ENCODE measurements at places on chromosomes 2 and 18.

DNA sequence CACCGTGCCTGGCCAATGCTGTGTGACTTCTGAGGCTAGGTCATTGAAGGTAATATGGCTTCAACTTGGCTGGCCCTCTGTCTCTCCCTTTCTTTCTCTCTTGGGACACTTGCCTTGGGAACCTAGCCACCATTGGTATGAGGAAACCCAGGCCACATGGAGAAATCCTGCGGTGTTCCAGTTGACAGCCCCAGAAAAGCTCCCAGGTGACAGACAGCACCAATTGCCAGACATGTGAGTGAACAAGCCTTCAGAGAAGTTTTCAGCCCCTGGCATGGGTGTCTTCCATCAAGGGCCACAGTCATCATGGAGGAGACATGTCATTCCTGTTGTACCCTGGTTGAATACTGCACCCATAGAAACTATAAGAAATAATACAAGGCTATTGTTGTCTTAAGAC, 186.6 kb downstream of the RAB3GAP1 start:
- no peak for DNase-seq

GRCh38 chr18:44691148-44691925, 10.6 kb downstream of the SETBP1 start:
- no peak for DNase-seq

DNA sequence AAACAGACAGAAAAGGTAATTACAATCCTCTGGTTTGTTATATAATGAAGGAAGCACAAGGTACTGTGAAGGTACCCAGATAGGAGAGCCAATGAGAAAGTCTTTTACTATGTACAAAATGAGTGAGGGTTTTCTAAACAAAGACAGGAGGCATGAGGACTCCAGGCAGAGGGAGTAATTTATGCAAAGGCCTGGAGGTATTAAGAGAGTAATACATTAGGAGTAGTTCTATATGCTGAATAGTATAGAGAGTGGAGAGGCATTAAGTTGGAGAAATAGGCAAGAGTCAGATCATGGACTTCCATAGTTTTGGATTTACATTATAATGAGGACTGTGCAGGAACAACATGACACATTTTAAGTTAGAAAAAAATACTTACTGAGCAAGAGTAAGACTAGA, 216.0 kb downstream of the SCG2 start:
- DNase-seq = no peak

DNA sequence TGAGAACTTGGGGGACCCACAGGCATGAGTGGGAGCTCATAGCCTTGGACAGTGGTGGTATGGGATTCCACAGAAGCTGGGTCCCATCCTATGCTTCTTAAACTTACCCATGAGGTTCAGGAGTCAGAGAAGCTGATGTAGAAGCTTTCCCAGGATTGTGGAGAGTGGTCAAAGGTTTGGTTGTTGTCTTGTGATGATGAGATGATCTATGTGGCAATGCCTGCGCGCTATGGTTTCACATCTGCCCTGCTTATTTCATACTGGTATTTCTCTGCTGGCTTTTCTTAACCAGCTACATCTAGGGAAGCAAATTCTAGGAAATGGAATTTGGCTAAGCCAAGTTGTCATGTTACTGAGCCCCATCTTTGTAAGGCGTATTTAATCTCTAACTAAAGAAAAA, 168.6 kb downstream of the ZNF407 start:
- no peak for DNase-seq

GRCh38 chr2:138919120-138919747, 139.0 kb upstream of the NXPH2 start:
- no peak for DNase-seq

DNA sequence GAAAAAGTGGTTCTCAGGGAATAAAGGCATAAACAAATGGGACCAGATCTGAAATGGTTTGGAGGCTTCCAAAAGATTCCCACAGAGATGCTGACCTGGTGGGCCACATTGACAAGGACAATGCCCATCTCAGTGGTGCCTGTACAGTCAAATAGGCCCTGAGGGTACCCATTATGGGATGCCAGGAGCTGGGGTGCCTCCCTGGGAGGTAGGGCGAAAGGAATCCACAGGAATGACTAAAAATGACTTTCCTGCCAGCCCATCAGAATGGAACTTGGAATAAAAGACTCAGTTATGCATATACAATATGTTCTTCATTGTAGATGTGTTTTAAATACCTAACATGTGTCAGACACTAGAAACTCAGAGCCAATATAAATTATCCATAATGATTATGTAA, 248.5 kb downstream of the RNF144A start:
- DNase-seq = no peak

DNA sequence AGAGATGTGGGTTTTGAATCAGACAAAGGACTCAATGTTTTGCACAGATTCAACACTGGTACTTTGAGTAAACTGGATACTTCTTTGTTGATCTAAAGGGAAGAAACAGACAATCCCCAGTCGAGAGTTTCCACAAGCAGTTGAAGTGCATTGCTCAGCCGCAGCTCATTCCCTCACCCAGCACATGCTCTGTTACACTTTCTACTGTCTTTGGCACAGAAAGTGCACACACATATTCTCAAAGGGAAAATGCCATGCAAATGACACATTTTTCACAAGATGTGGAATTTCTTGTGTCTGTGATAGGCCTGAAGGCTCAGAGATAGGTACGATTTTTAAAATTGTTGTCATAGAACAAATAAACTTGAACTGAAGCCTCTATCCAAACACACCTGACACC, 258.9 kb upstream of the TRIB2 start:
- DNase-seq = no peak

DNA sequence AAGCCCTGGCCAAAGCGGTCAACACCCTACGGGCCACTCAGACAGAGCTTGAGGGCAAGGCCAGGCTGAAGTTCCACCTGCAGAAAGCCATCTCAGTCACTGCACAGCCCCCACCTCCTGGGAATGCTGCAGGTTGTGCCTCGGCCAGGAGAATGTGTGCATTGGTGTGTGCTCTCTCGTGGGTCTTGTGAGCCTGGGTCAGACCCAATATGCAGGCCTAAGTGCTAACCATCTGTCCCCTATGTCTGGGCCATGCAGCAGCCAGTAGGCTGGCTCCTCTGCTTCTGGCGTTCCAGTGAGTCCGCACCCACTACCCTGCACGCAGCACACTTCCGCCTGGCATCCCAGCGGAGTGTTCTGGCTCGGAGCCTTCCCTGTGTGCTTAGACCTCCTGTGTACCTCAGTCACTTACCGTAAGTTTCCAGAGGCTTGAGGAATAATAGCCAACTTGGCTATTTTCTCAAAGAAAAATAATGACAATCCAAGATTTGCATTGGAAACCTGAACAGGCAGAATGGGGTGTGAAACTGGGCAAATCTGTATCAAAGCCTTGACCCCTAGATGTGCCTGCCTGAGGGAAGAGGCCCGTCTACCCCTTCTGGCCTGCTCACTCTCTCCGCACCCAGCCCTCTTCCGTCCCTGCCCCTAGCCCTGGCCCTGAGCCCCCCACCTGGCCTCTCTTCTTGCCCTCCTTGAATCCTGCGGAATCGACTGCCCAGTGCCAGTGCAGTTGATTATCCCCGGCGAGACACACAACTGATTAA, 7.2 kb downstream of the SIX3 start:
- no peak for DNase-seq

Measured in astrocyte of the spinal cord (primary cell).